ENCODE measurements at places on chromosomes 11 and 22.

DNA sequence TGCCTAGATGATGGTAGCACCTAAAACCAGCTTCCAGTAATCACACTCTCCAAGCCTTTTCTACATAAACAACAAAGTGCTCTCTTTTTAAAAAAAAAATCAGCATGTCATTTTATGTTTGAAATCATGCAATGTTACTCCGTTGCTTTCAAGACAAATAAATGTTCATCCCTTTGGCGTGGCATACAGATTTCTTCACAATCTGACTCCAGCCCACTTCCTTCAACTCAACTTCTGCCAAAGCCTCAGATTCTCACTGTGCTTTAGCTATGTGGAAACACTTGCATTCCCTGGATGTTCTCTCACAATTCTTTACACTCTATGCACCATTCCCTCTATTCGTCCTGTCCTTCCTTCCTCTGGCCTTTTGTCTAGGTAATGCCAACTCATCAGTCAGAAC is 206.3 kb upstream of the BLID start:
- DNase-seq, result no peak

DNA sequence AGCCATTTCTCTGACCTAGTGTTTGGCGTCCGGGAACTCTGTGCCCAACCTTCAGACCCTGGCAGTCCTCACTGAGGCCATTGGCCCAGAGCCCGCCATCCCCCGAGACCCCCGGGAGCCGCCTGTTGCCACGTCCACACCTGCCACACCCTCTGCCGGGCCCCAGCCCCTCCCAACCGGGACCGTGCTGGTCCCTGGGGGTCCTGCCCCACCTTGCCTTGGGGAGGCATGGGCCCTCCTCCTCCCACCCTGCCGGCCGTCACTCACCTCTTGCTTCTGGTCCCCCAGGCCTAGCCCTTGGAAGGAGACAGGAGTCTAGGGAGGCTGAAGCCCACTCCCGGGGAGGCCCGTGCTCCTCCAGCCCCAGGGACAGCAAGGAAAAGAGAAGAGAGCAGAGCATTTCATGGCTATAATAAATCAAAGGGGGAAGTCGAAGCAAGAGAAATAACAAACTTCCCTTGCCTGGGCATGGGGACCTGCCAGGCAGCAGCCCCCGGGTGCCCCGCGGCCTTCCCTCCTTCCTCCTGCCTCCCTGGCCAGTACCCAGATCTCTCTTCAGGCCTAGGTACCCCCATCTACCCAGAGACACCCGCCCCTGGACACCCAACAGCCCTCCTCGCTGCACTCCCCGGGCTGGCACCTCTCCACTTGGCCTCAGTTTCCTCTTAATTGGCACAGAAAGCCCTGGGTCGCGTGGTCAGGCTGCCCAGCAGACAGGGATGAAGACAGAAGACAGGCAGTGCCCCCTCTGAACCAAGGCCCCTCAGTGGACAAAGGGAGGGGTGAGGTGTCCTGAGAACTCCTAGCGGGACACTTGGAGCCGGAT is 13.0 kb upstream of the SLC39A13 start:
- no peak for DNase-seq

DNA sequence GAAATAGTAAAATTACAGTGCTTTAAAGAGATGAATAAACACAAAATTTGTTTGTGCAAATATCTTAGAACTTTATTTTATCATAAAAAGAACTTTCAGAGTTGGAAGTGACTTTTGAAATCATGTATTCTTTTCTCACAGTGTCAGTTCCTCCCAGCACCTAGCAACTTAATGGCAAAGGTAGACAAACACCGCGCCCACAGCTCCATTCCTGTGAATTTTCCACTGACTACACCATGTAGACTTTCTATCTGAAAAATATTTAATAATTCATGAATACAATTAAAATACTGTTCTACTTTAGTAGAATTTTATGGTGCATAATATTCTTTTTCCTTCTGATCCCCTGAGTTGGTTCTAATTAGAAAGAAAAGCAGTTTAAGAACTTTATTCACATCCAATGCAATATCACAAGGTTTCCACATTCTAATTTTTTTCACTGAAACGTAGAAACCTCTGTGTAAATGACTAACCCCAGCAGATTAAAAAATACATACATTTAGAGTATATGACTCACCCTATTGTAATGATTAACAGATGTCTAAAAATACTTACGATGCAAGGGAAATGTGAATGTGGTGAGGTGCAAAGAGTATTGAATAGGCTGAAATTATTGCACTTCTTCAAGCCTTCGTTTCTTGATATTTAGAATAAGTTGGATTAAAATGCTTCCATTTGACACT is 218.2 kb upstream of the CCDC179 start:
- DNase-seq, result no peak

GRCh38 chr22:29145321-29146072 is 60.2 kb upstream of the EMID1 start:
- DNase-seq, result no peak

DNA sequence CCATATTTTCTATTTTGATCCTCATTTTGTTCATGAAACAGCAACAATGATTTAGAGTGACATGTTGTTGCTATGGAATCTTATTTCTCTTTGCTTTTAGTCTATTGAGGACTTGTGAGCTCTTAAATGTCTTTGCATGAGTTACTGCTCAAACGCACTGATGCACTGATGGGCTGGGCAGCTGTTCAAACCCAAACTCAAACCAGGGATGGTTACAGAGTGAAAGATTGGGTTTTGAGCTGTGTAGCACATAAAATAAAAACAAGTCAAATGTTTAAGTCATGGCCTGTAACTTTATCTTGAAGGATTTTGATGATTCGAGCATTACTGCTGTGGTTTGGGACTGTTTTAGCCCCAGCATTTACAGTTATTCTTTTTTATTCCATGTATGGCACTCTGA is 20.1 kb upstream of the NCAM1 start:
- no peak for DNase-seq

DNA sequence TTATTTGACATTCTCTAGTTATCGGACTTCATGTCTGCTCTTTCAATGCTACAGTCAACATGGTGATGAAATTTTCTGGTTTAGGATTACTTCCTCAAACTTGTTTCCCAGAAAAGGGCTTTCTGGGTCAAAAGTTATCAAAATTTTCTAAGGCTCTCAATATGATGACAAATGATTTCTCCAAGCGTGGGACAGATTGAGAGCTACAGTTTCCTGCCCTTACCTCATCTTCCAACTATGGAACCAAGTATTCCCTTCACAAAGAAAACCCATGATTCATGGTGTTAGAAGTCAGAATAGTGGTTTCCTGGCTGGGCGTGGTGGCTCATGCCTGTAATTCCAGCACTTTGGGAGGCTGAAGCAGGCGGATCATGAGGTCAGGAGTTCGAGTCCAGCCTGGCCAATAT is 17.8 kb downstream of the MYO18B start:
- DNase-seq, result no peak

DNA sequence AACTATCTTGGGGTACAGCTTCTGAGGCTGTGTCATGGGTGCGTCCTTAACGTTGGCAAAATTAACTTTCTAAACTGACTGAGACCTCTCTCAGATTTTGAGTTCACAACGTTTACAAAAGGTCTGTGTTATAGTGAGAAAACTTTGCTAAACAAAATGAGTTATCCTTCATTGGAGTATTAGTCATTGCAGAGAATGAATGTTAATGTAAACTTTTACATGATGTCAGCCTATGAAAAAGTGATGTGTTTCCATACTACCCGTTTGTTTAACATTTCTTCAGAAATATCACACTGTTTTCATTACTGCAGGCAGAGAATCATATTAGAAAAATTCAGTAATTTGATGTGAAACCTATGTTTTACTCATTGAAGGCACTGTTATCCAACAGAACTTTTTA is 32.1 kb downstream of the HSD17B12 start:
- DNase-seq, result no peak

- DNase-seq, result no peak
Measured at GRCh38 chr22:44363013-44363979, 50.5 kb upstream of the SHISAL1 start.

DNA sequence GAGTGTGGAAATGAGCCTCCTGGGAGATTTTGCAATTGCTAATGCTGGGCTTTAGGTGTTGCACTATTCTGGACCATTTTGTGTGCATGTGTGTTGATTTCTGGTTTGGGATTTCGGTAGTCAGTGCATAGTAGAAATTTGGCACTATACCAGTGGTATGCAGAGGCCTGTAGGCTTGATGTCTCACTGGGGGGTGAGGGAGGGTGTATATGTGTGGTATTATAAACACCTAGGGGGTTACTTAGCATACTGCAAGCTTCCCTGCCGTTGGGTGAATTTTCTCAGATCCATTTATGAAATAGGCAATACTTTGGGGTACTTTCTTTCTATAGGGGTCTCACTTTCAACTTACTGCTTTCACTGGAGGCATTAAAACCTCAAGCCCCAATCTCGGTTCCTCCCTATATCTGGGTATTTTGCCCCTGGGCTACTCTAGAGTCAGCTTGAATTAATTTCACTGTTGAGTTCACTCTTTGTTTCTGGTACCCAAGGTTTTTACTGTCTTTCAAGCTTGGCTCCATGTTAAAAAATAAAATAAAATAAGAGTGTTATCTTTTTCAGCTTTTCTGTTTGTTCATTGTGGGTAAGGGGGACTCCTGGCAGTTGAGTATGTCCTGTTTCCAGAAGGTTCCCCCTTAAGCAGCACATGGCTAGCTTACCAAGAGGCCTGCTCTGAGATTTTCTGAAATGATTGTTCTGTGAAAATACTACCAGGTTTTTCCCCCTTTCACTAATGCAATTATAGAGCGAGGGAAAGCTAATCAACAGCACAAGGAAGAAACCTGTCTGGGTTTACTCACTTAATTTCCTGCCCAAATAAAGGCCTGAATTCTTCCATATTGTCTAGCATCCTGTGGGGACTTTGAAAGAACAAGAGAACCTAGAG is 45.8 kb downstream of the PPFIBP2 start:
- no peak for DNase-seq

DNA sequence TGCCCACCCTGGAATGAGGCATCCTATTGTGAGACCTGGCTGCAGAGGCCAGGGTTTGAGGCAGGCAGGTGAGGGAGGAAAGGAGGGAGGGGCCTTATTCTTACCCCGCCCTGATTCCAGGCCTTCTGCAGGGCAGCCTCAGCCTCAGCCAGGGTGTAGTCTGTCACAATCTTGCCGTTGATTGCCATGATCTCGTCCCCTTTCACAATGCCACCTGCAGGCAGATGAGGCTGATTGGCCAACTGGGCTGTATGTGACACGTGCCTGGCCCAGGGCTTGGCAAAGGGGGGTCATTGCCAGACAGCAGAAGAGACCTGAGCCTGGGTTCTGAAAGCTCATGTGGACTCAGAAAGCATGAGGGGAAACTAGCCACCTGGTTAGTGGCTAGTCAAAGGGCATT is 21.4 kb upstream of the ABCC8 start:
- DNase-seq, result no peak

DNA sequence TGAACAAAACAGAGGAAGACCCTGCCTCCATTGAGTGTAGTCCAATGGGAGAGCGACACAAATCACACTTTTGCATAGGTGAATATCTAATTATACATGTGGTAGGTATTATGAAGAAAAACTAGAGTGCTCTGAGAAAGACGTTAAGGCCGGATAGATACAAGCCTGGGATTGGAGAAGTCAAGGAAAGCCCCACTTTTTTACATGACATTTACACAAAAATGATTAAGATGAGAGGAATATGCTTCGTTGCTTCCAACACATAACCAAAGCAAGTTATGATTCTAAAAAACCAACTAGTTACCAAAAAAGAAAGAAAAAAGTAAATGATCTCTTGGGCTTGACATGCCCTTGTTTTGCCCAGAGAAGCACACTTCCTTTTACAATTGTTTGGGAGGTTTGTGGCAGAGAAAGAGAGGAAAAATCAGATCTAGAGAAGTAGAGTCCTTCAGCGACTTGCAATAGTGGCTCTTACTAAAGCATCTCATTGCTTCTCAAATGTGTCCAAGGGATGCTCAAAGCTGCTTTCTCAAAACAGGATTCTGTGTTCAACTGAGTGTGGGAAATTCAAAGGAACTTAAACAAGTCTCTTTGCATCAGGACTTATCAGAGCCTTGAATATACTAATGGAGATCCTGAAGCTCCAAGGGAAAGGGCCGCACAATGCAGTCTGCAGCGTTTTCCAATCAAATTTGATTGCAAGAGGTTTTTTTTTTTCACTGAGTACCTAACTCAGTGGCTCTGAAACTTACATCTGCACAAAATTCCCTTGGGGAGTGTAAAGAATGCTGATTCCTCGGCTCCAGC is 38.8 kb downstream of the FLI1 start:
- no peak for DNase-seq

DNA sequence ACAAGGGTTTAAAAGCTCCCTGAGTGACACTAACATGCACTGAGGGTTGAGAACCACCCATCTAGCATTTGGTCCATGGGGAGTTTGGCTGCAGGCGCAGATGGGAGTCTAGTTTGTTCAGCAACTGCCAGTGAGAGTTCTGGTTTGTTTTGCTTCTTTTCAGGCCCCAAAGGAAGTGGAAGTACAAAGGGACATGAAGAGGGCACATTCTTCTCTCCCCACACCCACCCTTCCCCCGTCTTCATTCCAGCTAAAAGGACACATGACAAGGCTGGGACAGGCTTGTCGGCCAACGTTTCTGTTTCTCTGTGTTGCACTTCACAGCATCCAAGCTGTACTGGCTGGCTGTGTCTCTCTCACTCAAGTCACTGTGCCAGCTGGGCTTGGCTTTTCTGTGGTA is 8.2 kb upstream of the ENDOD1 start:
- DNase-seq, result no peak

DNA sequence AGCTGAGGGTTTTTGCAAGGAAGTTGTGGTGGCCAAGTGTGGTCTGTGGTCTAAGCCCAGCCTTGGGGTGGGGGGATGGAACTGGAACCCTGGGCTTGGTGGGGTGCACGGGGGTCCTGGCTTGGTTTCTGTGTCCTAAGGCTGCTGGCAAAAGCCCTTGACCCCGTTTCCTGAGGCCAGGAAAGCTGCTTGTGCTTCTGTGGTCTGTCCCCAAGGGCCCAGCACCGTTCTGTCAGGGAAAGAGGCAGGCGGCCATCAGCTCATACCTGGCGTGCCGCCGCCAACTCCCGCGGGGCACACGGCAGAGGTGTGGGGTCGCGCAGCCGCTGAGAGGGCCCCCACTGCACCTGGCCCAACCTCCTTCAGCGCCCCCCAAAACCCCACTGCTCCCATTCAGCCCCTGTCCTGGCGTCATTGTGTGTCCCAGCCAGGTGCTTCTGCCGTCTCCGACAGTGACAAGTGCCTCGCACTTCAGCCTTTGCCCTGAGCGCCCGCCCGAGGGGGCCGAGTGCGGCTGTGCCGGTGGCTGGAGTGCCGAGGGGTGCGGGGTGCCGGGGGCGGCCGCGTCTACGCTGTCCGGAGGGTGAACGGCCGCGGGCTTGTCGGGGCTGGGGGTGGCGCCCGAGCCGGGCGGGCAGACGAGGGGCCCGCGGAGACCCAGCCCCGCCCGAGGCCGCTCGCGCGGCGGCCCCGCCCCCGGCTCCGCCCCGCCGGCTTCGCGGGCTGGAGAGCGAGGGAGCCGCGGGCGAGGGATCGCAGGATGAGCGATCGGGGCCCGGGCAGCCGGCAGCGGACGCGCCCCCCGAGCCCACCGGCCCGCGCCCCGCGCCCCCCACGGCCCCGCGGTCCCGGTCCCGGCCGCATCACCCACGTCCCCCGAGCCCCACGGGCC is at the start of gene CNIH2:
TSS of gene CNIH2 (plus strand) at position 705 of the 892 bp plus-strand sequence. CDS start 282 bp downstream, outside the sequence.
- DNase-seq, result no peak

DNA sequence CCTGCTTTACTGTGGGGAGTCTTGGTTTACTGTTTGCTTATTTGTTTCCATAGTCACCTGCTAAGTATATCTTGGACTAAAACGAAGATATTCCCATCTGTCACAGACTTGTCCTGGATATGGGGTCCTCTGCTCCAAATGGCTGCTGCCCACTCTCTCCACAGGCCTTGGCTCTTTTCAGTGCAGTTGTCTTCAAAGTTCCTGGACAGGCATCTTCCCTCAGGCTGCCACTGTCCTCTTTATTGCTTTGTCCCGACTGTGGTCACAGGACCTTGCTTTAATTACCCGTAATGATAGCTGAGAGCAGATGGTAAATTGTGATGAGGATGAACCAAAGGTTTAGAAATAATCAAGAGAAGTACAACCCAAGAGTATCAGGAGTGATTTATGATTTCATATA is 713.9 kb upstream of the CCDC179 start:
- no peak for DNase-seq

Data from stimulated activated CD4-positive, alpha-beta T cell treated with anti-CD3 and anti-CD28 coated beads, TNF-alpha, amount 100 ng/mL, for 48 hours (primary cell).